ENCODE measurements at places on chromosomes 13 and 19.

DNA sequence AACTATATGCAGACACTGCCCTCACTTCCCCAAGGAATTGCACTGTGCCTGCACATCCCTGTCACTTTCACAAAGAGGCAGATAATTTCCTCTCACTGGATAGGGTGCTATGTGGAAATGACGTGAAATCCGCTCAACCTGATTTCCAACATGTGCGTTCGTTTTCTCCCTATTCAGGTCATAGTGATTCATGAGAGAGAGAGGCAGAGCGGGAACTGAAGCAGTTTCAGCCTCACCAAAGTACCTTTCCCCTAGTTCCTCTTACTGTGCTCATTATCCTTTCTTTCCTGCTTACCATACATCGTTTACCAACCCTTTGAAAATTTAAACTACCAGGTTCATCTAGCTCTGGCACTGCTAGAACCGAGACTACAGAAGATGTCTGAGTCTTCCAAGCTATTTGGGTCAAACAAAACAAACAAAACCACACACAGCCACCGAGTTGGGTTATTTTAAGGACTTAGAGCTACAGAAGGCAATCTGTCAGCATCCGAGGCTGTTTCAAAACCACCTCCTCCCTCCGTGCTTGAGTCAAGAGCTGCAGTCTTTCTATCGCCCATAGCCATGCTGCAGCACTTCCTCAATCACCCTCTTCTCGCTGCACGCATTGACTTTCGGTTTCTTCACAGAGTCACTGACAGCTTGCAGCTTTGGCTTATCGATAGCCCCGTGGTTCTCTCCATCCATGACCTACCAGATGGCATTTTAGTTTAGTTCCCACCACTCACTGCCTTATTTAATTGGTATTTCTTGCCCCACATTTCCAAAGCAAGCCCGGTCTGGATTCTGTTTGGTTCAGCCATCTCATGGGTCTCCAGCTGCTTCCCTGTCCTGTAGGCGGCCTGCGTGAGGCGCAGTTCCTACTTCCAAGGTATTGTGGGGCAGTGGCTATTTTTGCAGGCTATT is 1395.8 kb downstream of the EFNB2 start:
- DNase-seq, result no peak

DNA sequence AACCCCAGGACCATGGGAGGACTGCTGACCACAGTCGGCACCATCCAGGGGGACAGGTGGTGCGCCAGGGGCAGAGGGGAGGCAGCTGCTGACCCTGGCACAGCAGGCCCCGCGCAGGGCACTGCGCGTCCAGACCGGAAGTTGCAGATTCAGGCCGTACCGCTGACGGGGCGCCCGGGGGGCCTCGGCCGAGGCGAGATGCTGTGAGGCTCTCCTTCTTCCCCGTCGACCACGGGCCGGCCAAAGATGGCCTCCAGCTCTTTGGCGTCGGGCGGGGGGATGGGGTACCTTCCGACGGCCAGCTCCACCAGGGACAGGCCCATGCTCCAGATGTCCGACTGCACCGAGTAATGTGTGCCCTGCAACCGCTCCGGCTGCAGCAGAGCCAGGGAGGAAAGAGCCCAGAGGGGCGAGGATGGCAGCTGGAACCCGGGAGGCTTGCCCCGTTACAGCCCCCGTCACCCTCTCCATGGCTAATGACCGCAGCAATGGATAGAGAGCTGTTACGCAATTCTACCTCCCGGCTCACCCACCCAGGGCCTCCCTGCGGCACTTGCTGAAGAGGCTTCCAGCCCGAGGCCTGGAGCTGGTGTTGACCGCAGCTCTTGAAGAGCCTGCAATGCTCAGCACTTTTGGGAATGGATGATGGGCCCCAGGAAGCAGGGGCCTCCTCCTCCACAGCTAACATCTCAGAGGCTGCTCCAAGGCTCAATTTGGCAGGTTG is 24.7 kb downstream of the MAP2K2 start:
- no peak for DNase-seq

GRCh38 chr19:38209671-38210457 is 14.2 kb downstream of the DPF1 start:
- no peak for DNase-seq

DNA sequence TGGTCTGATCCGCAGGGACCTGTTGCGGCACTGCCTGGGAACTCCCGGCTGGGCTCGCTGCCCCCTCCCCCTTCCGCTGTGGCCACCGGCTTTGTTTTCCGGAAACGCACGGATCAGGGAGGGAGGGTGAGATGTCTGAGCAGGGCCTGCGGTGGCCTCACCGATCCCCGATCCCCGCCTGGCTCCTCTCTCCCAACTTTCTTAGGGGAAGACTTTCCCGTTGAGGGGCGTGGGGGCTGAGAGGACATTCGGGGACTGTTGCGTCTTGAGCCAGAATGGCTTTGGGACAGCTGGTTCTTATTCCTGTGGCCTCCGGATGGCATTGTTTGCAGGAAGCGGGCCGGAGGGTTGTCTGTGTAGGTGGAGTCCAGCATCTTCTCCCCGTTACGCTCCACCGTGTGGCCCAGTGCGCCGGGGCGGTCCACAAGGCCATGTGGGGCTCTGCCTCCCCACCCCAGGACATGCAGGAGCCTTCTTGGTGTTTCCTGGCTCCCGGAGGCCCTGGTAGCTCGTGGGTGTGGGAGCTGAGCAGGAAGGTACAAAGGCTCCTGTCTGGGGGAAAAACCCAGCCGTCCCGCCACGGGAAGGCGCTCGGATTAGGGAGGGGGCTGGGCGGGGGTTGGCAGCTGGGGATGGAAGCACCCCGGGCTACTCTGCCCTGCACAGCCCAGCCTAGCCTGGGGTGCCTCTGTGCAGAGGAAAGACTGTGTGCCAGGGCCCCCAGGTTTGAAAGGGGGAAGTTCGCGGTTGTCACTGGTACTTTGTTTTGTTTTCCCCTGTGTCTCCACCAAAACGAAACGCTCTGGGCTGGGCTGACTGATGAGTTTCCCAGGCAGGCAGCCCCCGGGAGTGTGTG is 1.3 kb downstream of the CSNK1G2 start:
- peak; percentile 68 for DNase-seq

GRCh38 chr13:45372189-45373161 is 31.5 kb upstream of the TPT1 start:
- DNase-seq, result no peak

DNA sequence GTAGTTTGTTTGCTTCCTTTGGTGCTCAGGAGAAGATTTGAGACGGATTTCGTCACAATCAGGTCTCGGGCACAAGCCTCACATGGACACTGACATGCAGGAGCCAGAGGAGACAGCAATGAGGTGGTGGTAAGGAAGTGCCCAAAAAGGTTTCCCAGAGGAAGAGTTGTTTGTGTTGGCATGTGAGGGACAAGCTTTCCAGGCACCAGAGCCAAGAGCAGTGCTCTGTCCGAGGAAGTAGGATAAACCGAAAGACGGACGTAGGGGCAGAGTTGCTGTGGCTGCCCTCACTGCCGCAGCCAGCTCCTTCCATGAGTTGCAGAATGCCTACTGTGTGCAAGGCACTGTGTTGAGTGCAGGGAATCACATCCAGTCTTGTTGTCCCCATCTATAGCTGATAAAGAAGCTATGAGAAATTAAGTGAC is 27.7 kb downstream of the SAE1 start:
- DNase-seq, result no peak

- DNase-seq, result no peak
Measured at GRCh38 chr13:113420833-113421600, 32.3 kb downstream of the ADPRHL1 start.
